Fibroblast of skin of scalp (primary cell): ENCODE measurements at places on chromosomes 3 and 15.

- no peak for DNase-seq
Observed at GRCh38 chr15:67116742-67117141, 51.3 kb downstream of the SMAD3 start.

GRCh38 chr15:51168700-51169099 is 74.0 kb upstream of the TNFAIP8L3 start:
- DNase-seq = no peak

DNA sequence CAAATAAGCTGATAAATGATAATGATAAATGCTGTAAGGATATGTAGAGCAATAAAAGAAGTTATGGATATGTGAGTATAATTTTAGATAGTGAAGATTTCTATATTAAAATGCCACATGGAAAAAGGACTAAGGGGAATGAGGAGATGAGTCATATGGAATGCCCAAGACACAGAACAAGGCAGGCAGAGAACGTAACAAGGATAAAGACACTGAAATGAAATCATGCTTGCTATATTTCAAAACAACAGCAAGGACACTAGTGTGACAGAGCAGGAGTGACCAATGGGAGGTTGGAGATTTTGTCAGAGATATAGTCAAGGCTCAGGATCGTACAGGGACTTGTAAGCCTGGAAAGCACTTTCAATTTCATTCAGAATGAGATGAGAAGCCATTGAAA is 621.5 kb upstream of the SEMA6D start:
- peak; percentile 6 for DNase-seq

GRCh38 chr3:156563900-156564682 is 9.2 kb upstream of the SSR3 start:
- DNase-seq = peak; percentile 36

DNA sequence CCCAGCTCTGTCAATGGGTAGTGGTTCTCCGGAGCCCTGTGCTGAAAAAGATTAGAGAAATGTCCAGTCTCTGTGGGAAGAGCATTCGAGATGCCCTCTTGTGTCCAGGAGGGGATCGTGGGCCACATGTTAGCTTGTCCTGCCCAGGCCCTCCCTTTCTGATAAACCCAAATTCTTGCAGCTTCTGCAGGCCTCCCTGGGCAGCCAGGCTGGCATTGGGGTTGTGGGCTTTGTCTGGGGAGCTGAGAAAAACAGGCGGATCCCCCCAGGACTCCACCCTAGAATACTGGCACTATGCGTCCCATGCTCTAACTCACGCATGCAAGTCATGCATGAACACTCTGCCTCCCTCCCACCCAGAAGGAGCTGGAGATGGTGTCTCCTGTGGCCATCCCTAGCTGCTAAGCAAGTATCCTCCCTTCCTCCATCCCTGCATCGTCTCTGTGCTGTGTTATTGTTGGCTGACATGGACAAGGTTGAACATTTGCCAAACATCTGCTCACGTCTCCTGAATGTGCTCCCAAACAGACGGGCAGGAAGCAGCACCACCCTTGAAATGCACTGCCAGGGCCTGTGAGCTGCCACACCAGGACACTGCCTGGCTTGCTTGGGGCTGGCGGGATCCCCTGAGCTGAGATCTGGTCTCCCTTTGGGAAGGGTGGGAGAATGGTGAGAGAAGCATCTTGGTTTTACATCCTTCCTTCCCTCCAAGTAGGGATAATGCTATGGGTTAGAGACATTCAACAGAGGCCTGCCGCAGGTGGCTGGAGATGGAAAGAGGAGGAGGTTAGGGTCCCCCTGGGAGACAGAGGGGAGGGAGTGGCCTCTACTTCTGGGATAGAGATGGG is 26.5 kb downstream of the CFAP161 start:
- DNase-seq = peak; percentile 94

DNA sequence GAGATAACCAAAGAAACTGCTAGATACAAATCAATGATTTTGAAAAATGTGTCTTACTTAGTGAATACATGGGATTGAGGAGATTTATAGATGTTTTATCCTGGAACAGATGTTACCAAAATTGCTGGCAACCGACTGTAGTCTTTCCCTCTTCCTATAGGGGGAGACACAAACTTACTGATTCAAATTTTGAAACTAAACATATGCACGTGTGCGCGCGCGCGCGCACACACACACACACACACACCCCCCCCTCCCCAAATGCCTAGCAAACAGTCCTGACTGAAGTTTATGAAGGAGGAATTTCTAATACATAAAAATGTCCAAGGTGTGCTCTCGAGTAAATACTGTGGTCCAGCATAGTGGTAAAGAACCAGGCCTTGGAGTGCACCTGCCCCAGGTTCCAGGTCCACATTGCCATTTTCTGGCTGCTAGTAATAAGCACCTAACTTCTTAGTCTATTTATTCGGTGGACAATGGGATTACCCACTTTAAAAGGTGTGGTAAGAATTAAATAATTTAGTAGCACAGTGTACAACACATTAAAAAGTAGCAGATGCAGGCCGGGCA is 18.5 kb upstream of the C3orf62 start:
- DNase-seq = peak; percentile 58

- DNase-seq = peak; percentile 73
Observed at GRCh38 chr3:69411346-69411745, 25.5 kb upstream of the FRMD4B start.

- no peak for DNase-seq
Observed at GRCh38 chr15:40075298-40076044, 33.2 kb downstream of the BMF start.

DNA sequence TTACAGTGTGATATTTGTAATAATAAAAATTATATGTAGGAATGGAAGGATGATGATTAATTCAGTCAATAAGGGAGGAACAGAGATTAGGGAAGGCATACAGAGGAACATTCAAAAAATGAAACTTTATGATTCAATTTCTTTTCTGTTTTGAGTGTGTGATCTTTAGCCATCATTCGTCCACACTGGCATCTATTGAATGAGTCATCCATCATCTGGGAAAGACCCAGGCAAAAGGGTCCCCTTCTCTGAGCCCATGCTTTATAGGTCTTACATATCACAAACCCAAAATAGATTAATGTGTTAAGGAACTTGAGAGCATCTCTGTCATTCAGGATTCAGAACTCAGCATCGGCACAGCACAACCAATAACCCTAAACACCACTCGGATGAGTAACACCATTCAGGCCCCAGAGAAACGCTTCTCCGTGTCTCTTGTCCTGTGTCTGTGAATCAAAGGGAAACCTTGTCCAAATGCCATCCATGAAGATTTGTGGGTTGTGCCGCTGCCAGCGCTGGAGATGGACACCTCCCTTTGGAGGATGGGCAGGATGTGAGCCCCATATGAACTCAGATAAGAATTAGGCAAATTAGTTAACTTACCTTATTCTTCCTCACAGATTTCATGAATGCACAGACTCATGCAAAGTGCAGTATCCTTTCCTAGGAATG is 21.7 kb upstream of the TPM1 start:
- DNase-seq = no peak

DNA sequence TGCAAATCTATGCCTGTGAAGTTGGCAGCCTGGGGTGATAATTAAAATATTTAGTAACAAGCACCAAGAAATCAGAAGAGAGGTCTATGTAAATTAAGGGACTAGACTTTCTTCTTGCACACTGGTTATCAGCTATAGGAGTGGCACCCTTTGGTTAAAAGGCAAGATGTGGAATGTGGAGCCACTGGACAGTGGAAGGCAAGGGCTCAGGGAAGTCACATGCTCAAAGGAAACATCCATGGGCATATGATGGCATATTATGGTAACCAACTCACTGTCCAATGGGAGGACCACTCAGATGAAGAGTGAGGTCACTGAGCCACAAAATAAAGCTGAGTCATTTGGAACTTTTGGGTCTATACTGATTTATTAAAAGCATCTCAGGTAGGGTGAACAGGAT is 165.6 kb upstream of the PRICKLE2 start:
- no peak for DNase-seq

- DNase-seq = peak; percentile 26
Observed at GRCh38 chr3:5160940-5161858, 26.3 kb upstream of the EDEM1 start.
